GM13977 (cell line): ENCODE measurements at places on chromosomes 4 and X.

DNA sequence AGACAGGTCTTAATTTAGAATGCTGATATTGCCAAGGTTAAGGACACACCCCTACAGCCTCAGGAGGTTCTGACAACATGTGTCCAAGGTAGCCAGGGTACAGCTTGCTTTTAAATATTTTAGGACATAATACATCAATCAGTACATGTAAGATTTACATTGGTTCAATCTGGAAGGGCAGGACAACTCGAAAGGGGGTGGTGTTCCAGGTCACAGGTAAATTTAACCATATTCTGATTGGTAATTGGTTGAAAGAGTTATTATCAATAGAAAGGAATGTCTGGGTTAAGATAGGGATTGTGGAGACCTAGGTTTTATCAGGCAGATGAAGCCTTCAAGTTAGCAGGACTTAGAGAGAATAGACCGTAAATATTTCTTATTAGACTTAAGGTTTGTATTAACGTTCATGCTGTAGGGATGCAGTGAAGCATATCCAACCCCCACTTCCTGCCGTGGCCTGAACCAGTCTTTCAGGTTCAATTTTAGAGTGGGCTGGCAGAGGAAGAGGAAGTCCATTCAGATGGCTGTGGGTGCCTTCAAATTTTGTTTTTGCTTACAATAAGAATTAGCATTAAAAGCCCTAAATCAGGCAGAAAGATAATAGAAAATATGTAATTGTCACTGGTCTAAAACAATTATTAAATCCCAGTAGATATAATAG lies 136.5 kb upstream of the GALNTL6 start:
- peak; percentile 9 for DNase-seq

GRCh38 chr4:130484826-130485225 lies 1388.9 kb downstream of the C4orf33 start:
- DNase-seq = no peak

- no peak for DNase-seq
These were observed 100.8 kb downstream of the SHISA3 start for GRCh38 chr4:42498040-42498439.

DNA sequence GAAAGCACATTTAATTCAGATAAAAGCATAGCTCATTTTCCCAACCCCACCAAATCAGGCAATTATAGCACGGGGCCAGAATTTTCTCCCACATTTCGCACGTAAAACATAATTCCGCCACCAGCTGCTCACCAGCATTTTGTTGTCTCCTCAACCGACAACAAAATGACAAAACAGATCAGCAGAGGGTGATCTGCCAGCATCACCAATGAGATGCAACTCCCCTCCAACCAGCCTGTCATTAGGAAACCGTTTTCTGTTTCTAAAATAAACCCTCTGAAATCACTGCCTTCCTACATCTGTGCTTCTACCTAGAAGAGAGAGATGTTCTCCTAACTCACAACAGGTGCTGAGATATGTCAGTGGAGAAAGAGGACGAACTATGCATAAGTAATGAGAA lies 654.8 kb upstream of the CPEB2 start:
- DNase-seq = no peak

- DNase-seq = no peak
These were observed 66.7 kb downstream of the DRD5 start for GRCh38 chr4:9847968-9848748.
